ENCODE measurements at places on chromosomes 2 and 18.

DNA sequence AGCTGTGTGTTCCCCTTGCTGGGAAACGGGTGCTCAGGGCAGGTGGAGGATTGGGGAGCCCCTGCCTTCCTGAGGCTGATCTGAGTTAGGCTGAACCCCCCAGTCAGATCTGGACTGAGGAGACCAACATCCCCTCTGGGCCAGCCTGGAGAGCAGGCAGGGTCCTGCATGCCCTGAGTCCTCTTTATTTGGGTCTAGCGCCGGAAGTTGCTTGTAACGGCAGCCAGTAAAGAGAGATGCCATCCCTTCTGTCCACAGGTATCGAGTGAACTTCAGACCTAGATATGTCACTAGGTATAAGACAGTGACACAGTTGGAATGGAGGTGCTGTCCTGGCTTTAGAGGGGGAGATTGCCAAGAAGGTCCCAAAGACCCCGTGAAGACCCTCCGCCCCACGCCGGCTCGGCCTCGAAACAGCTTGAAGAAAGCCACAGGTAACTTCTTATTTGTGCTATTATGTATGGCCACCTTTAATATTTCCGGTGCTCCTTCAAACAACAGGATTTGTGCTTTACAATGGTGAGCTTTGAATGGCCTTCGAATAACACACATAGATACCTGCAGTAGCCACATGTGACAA, 38.0 kb downstream of the EMILIN2 start:
- no peak for DNase-seq

GRCh38 chr2:163984986-163985385, 249.2 kb upstream of the FIGN start:
- DNase-seq: no peak

DNA sequence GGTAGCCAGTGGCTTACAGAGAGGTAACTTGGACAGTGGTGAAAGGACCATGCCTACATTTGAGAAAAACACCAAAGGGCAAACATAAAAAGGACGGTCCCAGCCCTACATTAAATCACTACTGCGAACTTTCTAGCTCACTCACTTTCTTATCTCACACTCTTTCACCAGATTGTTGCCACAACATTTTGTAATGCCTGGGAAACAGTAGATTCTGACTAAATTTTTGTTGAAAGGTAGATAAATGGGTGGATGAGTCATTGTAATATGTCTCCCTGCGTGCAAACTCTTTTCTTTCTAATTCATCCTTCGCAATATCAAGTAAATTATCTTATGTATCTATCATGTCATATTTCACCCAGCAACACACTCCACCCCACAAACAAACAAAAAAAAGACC, 192.2 kb downstream of the IRS1 start:
- no peak for DNase-seq

GRCh38 chr2:234629596-234629995, 132.7 kb upstream of the ARL4C start:
- no peak for DNase-seq

- DNase-seq: no peak
These were observed 221.3 kb downstream of the BCL2 start for GRCh38 chr18:63098018-63098981.

- DNase-seq: no peak
These were observed 57.3 kb upstream of the PSMD14 start for GRCh38 chr2:161250864-161251436.

GRCh38 chr18:43772907-43773306, 495.6 kb upstream of the SYT4 start:
- no peak for DNase-seq

DNA sequence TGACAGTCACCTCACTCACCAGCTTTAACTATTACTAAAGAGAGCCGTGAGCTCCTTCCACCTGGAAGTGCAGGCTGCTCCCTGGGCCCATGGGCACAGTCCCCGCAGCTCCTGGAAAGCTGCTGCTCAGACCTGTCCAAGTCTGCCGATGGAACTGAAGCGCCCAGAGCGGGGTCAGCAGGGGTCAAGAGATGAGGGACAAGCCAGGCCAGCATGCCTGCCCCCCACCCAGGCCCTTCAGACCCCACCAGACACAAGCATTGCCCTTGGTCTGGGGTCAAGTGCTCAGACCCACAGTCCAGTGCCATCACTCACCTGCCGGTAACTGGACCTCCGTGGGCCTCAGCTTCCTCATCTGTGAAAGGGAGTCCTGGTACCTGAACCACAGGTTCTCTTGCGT, 59.9 kb downstream of the BIN1 start:
- no peak for DNase-seq

GRCh38 chr18:68608851-68609490, 105.9 kb downstream of the TMX3 start:
- DNase-seq: no peak
